Activated T-helper 2 cell treated with anti-CD3 and anti-CD28 coated beads, Interferon-gamma antibody, Interleukin-2, Interleukin-4, amounts not matched to agents 10 μg/mL and 5 μg/mL and 100 μg/mL, durations not matched to agents 14 hours and 24 hours and 36 hours (primary cell): ENCODE measurements at places on chromosomes 6 and 20.

DNA sequence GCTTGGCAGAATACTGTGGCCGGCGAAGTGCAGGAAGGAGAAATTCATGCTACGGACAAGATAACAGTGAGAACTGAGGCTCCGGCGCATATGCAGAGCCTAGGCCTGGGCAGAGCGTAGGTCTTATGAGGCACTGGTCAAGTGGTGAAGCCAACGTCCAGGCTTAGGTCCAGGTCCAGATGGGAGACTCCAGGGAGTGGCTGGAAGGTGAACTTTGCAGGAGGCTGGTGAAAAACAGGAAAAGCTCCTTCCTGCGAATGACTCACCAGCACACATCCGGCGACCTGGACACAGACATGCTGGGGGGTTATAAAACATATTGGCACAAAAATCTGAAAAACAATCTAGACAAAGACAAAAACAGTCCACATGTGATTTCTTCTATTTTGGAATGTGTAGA, 15.4 kb downstream of the C6orf141 start:
- DNase-seq = no peak

DNA sequence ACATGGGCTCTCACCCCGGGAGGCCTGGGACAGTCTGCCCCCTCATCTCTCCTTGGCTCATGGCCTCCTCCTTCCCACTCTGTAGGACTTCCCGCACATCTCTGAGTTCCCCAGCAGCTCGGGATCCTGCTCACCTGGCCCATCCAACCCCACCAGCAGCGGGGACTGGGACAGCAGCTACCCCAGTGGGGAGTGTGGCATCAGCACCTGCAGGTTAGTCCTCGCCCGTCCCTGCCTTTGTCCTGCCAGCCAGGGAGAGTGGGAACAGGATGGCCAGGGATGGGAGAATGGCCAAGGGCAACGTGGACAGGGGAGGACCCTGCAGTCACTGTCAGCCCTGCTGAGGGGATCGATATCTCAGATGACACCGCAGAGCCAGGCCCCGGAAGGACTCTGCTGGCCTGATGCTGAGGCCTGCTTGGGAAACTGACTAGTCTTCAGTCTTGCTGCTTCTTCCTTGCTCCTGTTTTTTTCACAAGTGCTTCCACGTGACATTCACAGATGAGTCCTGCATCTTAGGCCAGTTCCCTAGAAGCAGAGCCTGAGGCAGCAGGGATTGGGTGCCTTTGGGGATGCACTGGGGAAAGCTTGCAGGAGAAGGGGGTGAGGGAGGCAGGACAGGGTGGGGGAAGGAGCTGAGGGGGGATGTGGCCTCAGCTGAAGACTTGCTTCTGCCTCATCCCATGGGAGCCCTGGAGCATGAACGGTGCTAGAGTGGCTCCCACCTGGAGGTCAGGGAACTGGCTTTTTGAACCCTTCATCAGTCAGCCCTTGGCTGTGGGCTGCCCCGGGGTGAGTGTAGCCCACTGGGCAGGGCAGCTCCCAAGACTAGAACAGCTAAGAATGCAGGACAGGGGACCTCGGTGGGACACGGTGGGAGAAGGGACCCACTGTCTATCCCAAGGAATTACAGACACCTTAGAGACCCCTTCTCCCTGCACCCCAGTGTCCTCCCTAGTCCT, 120.1 kb downstream of the JPH2 start:
- DNase-seq = no peak

- no peak for DNase-seq
Measured at GRCh38 chr6:35624341-35625070, 64.2 kb downstream of the FKBP5 start.

GRCh38 chr6:147660334-147661311, 152.1 kb downstream of the SAMD5 start:
- DNase-seq = no peak

GRCh38 chr20:58682656-58683531, 9.7 kb upstream of the NPEPL1 start:
- DNase-seq = no peak

GRCh38 chr6:90544741-90545140, 42.1 kb downstream of the MAP3K7 start:
- no peak for DNase-seq

DNA sequence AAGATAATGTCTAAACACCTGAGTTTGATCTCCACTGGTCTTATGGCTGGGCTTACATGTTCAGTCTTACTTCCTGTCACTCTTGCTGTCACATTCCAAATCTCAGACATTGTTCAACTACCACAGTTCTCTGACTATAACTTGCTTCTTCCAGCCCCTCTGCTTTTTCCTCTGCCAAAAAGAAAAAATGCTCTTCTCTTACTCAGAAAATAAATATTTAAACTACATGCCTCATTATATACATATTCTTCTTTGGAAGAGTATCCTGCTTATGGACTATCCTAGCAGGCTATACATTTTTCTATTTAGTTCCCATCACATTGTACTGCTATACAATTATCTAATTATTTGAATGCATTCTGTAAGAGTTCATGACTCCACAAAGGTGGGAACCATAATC, 175.4 kb downstream of the TBC1D32 start:
- DNase-seq = no peak

DNA sequence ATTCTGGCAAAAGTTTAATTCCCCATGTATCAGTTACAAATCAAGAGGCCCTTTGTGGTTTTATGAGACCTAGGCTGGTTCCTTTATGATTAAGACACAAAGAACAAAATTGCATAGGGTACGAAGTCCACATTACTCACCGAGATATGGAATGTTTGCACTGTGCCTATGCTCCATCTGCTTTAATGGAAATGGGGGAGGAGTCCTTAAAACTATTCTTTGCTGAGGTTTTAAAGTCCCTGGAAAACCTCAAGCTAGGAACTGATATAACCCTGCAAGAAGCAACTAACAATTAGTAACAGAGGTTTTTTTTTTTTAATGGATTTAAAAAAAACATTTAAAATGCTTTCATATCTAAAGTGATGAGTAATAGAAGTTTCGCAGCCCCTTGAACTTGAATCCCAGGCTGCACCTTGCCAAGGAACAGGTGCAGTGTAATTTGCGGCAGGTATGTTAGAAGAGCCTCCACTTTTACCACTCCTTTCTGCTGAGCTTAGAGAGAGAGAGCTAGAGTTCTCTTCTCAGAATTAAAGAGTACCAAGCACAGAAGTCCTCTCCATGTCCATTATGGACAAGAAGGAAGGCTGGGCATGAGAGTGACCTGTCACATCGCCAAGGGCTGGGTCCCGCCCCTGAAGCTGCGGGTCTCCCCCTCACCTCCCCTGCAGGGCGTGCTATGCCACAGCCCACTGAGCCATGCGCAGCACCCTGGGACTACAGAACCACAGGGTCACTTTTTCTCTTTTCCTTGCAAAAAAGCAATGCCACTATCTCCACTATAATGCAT, 2.3 kb downstream of the SERPINB1 start:
- DNase-seq = no peak

GRCh38 chr20:13396826-13397225, 175.8 kb downstream of the ISM1 start:
- no peak for DNase-seq

GRCh38 chr6:15443119-15443830, 197.4 kb downstream of the JARID2 start:
- DNase-seq = no peak

DNA sequence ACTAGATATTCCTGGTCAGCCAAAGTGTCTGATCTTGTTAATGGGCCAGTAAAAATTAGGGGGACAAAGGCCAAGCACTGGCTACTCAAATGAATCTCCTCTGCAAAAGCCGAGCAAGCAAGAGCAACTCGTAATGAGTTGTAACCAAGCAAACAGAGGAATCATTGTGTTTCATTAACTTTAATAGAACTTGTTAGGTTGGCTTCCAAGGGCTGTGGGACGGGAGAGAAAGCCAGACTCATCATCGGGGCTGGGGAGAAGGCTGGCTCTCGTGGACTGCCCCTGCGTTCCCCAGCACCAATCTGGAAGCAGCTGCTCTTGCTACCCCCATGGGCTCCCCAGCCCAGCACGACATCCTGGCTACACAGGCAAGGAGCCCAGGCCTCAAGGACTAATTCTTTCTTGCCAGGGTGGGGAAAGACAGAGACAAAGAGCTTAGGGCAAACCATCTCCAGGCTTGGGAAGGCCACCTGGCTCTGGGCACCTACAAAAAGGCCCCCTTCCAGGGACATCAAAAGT, 10.5 kb upstream of the SCUBE3 start:
- no peak for DNase-seq

DNA sequence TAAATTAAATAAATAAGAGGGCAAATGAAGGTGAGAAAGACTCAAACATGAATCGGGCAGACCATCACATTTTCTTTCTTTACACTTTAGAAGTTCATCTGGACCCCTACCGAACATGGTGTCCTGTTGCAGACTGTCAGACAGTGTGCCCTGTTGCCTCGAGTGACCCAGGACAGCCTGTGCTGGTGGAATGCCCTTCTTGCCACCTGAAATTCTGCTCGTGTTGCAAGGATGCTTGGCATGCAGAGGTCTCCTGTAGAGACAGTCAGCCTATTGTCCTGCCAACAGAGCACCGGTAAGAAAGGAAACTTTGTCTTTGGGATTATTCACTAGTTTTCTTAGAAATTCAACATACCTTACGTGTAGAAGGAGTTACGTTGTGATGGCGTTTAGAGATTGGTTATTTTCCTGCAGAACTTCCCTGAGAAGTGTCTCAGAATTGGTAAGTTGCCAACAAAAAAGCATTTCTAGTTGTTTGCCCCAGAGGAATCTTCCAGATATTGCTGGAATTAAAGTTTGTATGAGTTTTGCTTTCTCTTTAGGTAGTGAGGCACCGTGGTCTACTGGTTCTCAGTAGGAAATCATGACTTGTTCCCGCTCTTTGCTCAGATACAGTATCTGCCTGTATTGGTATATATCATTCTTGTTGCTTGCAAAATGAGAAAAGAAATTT, 70.1 kb downstream of the RNF144B start:
- no peak for DNase-seq

DNA sequence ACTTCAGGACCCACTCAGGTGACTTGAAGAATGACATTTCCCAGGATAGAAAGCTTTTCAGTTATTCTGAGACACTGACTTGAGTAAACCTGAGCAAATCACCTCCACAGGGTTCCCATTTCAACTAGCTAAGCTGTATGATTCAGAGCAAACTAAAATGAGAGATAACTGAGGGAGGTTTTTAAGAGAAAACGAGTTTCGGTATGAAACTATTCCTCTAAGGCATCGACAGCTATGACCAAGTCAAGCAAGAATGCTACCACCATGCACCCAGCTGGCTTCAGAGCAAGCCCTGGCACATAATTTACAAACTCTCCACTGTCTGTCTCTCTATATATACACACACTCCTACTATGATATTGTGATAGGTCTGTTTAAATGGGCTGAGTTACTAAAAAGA, 75.4 kb downstream of the PERP start:
- DNase-seq = no peak

DNA sequence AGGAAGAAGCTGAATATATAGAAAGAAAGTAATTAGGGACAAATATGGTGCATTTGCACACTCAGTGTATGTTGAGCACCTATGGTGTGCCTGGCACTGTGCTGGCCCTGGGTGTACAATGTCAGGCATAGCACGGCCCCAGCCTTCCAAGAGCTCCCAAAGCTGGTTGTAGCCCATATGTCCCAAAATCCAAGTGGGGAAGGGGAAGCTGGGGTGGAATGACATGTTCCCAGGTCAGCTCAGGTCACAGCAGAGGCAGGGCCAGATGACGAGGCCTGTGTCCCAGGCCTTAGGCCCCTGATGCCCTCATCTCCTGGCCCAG, 170.0 kb downstream of the VEGFA start:
- DNase-seq = no peak
